ENCODE measurements at places on chromosomes 3 and 15.
A peak's percentile ranks its signal among the peaks of the same experiment; 100 is the strongest.

GRCh38 chr15:25391971-25392721, 46.7 kb downstream of the UBE3A start:
- no peak for DNase-seq

- DNase-seq, result no peak
Observed at GRCh38 chr3:15510493-15510892, 11.0 kb downstream of the COLQ start.

DNA sequence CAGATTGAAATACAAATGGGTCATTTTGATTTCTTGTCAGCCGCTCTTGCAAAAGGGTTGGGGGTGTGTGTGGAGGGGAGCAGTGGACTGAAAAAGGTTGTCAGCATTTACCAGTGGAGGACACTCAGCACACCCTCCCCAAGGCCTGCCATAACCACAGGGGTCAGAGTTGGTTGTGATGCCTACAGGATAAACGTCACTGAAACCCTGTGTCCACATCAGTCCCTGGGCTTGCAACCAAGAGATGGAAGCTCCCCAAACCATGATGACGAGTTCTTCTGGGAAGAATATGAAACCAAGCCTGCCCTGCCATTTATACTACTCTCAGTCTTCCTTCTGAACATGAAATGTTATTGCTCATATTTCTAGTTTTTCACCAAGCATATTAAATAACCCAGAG, 54.0 kb upstream of the UMPS start:
- DNase-seq, result no peak

GRCh38 chr15:90819850-90820249, 48.5 kb upstream of the FURIN start:
- DNase-seq, result no peak

DNA sequence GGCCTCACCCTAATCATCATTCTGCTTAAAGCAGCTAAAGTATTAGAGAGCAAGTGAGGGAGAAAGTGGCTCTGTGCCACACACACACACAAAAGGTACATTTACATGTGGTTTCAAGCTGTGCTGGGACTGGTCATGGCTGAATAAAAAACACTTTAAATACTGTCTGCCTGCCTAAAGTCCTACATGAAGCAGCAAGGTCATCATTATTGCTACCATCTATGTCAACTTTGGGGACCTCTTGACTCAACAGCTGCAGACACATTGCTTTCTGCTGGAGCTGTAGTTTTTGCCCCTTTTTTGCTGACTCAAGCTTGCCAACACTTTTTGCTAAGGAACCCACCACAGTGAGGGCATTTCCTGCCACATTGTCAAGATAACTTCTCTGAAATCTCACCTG, 1237.9 kb downstream of the ROBO2 start:
- no peak for DNase-seq

DNA sequence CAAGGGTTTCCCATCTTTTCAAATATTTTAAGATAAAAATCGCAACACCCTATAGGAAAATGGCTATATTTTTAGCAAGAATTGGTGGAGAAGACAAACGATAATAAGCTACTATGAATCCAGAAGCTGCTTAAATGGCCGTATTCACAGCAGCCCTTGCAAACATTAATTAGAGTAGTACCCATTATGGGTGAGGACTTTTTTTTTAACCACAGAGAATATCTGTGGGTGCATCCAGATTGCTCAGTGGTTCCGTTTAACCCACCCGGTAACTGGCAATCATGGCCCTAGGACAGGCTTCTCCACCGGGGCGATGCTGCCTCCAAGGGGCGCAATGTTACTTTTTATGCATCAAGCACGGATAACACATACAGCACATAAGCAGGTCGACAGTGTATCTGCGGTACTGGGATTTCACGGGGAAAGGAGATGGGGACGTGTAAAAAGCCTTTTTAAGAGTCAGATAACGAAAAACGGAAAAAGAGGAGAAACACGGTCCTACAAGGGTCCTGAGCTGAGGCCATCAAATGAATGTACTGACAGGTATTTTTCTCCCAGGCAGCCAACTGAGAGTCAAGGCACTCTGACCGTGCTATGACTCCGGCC, 968 bp upstream of the TMEM266 start:
- peak; percentile 9 for DNase-seq

- no peak for DNase-seq
Observed at GRCh38 chr3:179108086-179108485, 36.5 kb upstream of the ZMAT3 start.

GRCh38 chr3:184176377-184177330, 2.0 kb downstream of the AP2M1 start:
- DNase-seq, result no peak

DNA sequence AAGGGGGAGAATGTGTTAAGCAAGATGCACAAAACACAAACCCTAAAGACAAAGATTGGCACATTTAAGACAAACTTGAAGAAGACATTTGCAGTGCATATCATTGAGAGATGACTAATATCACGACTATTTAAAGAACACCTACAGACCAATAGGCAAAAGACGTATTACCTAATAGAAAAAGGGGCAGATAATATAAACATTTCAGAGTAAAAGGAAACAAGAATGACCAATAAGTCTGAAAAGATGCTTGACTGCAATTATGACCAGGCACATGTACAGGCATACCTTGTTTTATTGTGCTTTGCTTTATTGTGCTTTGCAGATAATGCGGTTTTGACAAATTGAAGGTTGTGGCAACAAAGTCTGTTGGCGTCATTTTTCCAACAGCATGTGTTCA, 4.9 kb downstream of the HACD3 start:
- DNase-seq, result no peak

DNA sequence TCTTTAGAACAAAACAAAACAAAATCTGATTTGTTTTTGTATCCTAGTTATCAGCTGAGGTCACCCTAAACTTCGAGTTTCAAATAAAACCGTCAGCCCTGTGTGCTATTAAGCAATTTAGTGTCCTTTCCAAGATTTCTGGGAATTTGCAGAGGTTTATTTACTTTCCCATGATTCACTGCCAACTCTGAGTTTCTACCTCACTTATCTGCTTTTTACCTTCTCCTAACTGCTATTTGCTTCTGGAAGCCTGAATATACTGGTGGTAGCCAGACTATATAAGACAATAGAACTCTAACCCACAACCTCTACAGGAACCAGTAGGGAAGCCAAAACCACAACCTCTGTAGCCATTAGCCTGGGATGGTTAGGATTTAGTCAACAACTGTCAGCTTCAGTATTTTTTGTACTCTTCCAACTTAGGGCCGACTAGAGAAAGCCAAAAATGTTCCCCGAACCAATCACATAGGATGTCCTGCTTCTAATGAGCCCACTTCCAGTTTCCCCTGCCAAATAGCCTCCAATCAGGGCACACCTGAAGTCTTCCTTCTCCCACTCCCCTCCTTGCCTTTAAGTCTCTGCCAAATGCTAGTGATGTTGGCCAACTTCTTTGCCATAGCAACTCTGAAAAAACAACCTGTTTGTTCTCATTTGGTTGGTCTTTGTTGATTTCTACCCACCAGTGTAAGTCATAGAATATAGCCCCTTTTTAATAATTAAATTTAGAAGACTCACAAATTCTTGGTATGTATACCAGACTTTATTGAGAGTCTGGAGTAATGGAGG, 273.1 kb downstream of the ULK4 start:
- DNase-seq, result no peak

DNA sequence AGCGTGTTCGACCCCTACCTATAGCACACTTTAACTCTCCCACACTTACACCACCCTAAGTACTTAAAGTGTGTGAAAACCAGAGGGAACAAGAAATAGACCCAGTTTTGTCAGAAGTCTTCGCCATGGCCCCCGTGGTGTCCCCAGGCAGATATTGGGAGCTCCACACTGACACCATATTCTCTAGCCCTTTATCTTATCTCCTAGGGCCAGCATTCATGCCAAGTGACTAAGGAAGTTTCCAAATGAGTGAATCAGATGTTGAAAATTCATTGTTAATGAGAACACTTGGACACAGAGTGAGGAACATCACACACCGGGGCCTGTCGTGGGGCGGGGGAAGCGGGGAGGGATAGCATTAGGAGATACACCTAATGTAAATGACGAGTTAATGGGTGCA, 31.8 kb downstream of the P3H2 start:
- no peak for DNase-seq

GRCh38 chr15:40593165-40593564, 884 bp upstream of the KNL1 start:
- no peak for DNase-seq

DNA sequence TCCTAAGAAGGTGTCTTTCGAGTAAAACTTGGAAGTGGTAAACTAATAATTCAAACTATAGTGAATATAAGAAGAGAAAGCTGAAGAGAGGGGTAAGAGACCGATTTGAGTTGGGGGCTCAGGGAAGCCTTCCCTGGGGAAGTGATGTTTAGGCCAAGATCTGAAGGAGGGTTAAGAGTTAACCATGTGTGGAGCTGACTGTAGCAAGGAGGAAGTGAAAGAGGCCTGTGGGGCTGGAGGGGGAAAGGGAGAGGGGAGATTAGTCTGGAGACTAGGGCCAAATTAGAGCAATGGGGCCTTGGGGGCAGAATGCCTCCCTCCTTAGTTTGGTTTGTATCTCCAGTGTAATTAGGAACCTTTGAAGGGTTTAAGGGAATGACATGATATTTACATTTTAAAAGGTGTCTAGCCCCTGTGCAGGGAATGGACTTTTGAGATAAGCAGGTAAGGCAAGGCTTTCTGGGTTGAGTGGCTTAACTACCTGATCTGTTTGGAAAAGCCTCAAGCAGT, 2.2 kb downstream of the ZNF592 start:
- DNase-seq, result no peak

DNA sequence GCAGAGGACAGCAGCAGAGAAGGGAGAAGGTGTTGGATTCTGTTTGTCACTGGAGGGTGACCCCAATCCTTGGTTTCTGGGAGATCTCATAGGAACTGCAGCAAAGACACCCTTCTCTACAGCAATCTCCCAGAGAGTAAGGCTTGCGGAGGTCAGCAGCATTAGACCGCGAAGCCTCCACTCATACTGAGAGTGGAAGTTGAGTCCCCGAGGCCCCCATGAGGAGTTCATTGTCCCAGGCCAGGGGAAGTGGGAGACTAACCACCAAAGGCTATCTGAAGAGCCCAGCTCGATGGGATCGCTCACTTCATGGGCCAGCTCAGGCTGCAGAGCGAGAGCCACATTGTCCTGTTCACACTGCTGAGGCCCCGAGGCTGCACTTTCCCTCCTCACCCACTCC, 44.6 kb downstream of the GLDN start:
- no peak for DNase-seq

DNA sequence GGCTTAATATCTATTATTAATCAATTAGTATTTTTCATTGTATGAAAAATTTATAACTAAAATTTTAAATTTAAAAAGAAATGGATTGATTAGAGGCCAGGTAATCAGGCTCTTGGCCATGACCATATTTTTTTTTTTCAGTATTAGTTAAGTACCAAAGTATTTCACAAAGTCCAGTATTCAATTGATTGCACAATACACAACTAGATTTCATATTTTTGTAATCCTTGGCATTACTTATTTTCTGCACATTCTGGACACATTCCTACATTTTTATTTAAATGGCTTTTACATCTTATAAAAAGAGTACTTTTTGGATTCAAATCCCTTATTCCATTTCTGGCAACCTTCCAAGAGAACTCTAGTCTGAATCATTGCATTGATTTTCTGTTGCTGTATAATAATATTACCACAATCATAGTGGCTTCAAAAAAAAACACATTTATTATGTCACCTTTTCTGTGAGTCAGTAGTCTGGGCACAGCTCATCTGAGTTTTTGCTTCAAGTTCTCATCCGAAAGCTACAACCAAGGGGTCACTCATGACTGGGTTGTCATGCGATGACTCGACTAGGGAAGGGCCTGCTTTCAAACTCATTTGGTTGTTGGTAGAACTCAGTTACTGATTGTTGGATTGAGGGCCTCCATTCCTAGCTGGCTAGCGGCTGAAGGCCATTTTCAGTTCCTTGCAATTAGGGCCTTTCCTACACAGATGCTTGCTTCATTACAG, 90.7 kb downstream of the CNTN6 start:
- no peak for DNase-seq

GRCh38 chr15:85955501-85956391, 123.9 kb upstream of the AGBL1 start:
- DNase-seq, result no peak

GRCh38 chr3:87694678-87695077, 364.1 kb downstream of the CGGBP1 start:
- no peak for DNase-seq

- no peak for DNase-seq
Observed at GRCh38 chr3:12585181-12585580, 28.3 kb downstream of the MKRN2 start.

DNA sequence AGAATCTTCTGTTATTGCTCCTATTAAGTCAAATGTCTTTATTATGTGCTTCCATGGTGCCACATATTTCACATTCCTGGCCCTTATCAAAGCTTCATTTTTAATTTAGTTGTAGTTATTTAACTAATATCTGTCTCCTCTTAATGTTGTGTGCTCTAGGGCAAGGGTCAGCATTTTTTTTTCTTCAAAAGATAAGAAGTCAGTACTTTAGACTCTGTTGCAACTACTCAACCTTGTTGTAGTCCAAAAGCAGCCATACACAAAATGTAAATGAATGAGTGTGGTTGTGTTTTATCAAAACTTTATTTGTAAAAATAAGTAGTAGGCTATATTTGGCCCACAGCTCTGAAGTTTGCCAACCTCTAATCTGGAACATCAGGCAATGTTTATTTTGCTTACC, 394.7 kb upstream of the CBLB start:
- no peak for DNase-seq

DNA sequence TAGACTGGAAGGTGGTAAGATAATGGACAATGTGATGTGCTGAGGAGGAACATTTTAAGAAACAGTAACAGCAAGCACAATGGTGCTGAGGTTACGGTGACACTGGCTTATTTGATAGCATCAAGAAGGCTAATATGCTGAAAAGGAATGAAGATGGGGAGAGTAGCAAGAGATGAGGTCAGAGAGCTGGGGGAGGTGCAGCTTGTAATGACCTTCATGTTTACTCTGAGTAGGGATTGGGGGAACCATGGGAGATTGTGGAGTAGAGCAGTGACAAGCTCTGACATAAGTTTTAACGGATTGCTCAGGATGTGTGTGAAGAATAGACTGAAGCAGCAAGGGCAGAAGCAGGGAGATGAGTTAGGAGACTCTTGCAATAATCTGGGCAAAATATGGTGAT, 56.7 kb downstream of the DGKG start:
- no peak for DNase-seq

- no peak for DNase-seq
Observed at GRCh38 chr3:23189187-23189586, 13.9 kb upstream of the UBE2E2 start.

- no peak for DNase-seq
Observed at GRCh38 chr3:100602506-100603444, 6.6 kb upstream of the ADGRG7 start.

DNA sequence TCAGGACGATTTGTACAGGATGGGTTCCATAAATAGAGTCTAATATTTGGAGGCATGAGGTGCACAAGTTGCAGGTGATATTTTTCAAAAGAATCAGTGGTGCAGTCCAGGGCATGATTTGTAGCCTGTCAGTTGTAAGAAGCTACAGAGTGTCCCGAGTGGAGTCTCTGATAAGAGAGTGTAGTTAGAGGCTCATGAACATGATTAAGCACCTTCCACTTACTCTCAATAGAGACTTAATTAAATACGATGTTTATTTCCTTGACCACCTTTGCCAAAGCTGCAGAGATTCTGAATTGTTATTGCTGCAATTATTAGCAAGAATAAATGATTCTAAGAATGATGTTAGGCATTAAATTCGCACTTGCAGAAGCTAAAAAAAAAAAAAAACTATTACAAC, 218.4 kb upstream of the LRTM1 start:
- DNase-seq, result no peak

GRCh38 chr3:110254591-110254990, 817.0 kb upstream of the NECTIN3 start:
- no peak for DNase-seq

Measured in stimulated activated CD8-positive, alpha-beta memory T cell treated with anti-CD3 and anti-CD28 coated beads, Interleukin-2, amount 100 ng/mL, for 48 hours (primary cell).